ENCODE measurements at places on chromosomes 7 and 10. TPM values are rescaled to one million over a fixed set of nuclear protein-coding genes. Genes with fewer than 3 reads are reported as not detected.

Gene INMT
- 192 TPM for total RNA-seq

Gene CYCS
- 48.2 TPM for total RNA-seq

Gene GDF10
- total RNA-seq, result 33.3 TPM

Gene BTBD16
- not detected for total RNA-seq

Gene EXOSC1
- 21.9 TPM for total RNA-seq

Gene PAX4
- total RNA-seq, result not detected

Gene EPHB6
- 3.3 TPM for total RNA-seq

Gene ELN
- total RNA-seq, result 337 TPM

Gene ODAD2
- total RNA-seq, result 0.83 TPM

Gene PRKCQ
- 9.4 TPM for total RNA-seq

Gene APBB1IP
- total RNA-seq, result 5.8 TPM

Gene MYL7
- total RNA-seq, result not detected

Gene PRPS1L1
- total RNA-seq, result not detected

Gene CHN2
- total RNA-seq, result 9.8 TPM

Gene IRF5
- total RNA-seq, result 14.5 TPM

All from esophagus muscularis mucosa (tissue), 4 donors.